CD4-positive, CD25-positive, alpha-beta regulatory T cell (primary cell): ENCODE measurements at places on chromosomes 5 and 9.

GRCh38 chr5:169978714-169979113 lies 1.6 kb downstream of the INSYN2B start:
- H3K27me3 ChIP-seq: no peaks in the 10 kb centered on the region
- H3K4me3 ChIP-seq: no peak overlapping the region
- H3K4me1 ChIP-seq: no peaks in the 10 kb centered on the region
- H3K27ac ChIP-seq: no peak overlapping the region

- no peaks in the 10 kb centered on the region for H3K36me3 ChIP-seq
- no peak for DNase-seq
- no peaks in the 10 kb centered on the region for H3K27me3 ChIP-seq
- no peak overlapping the region for H3K4me3 ChIP-seq
- no peak overlapping the region for H3K27ac ChIP-seq
These were observed 6.1 kb upstream of the CEP72 start for GRCh38 chr5:606061-606460.

DNA sequence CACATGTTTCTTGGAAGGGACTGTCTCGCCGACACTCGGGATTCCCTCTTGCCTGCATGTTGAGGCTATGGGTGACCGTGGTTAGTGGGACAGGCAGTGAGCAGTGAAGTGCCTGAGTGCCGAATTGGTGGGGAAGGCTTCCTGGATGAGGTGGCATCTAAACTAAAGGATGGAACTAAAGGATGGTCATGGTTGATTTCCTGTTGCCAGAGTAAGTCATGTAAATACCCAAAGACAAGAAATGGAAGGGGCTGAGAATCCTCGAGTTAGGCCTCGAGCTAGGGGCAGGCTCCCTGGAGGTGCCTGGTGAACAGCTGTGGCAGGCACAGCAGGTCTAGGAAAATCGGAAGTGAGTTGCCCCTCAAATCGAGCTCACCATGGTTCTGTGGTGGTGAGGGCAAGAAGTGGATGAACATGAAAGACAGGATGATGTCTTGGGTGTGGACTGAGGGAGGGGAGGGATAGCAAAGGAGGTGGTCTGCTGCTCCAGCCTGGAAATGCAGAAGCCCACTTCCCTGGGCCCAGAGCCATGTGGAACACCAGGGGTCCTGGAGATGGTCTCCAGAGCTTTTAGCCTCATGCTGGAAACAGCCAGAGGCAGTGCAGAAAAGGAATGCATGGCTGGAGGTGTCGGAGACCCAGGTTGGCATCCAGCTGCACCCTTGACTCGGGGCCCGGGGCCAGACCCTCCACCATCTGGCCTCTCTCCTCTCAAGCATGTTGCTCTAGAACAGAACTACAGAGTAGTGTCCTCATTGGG lies 12.2 kb downstream of the CD74 start:
- H3K27me3 ChIP-seq: no peaks in the 10 kb centered on the region
- no peak overlapping the region for H3K4me3 ChIP-seq
- no peak overlapping the region for H3K27ac ChIP-seq

DNA sequence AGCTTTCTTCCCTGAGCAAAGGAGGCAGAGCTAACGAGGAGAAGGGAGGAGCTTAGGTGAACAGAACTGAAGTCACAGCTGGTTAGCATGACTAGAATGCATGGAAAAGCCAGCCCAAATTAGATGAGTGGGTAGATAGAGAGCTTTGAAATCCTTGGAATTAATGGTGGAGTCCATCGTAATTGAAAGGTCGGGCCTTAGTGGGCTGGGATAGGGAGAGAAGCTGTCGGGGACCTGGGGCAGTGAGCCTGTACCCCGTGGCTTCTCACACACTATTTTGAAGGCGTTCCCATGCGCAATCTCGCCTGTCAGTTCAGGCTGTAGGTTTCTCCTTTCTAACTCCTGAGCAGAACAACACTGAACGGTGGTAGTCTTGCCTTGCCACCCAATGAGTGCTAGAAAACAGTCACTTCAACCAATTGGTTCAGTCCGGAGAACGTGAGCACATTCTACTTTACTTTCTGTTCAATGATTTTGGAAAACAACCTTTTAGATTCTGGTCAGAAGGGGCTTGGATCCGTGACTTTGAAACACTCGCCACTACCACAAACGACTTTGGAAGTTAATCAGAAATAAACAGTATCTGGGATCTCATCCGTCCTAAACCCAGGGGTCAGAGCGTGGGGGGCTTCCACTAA lies 655 bp upstream of the RAI14 start:
- DNase-seq: no peak
- H3K36me3 ChIP-seq: no peaks in the 10 kb centered on the region
- H3K4me3 ChIP-seq: peak overlapping the region; percentile 44
- H3K27me3 ChIP-seq: peaks cover 32% of the 10 kb centered on the region

- no peaks in the 10 kb centered on the region for H3K27me3 ChIP-seq
- no peak for DNase-seq
- no peak overlapping the region for H3K27ac ChIP-seq
- H3K4me1 ChIP-seq: no peaks in the 10 kb centered on the region
- peaks cover 19% of the 10 kb centered on the region for H3K36me3 ChIP-seq
These were observed 8.9 kb upstream of the MRNIP start for GRCh38 chr5:179867476-179867875.

- no peaks in the 10 kb centered on the region for H3K27me3 ChIP-seq
- H3K27ac ChIP-seq: peak overlapping the region; percentile 93
- H3K4me1 ChIP-seq: peaks cover 94% of the 10 kb centered on the region
- H3K4me3 ChIP-seq: no peak overlapping the region
These were observed 5.3 kb downstream of the SLC12A7 start for GRCh38 chr5:1106385-1107166.

- H3K27ac ChIP-seq: no peak overlapping the region
- H3K36me3 ChIP-seq: no peaks in the 10 kb centered on the region
- no peak for DNase-seq
- H3K27me3 ChIP-seq: no peaks in the 10 kb centered on the region
- H3K4me3 ChIP-seq: no peak overlapping the region
- no peaks in the 10 kb centered on the region for H3K4me1 ChIP-seq
These were observed 13.2 kb upstream of the BOD1 start for GRCh38 chr5:173629628-173630027.

- DNase-seq: no peak
- no peaks in the 10 kb centered on the region for H3K36me3 ChIP-seq
- no peak overlapping the region for H3K27ac ChIP-seq
- no peak overlapping the region for H3K4me3 ChIP-seq
- H3K27me3 ChIP-seq: peaks cover 14% of the 10 kb centered on the region
These were observed 7.2 kb upstream of the ABLIM3 start for GRCh38 chr5:149133795-149134777.

GRCh38 chr5:58208674-58209073 lies 251.2 kb downstream of the PLK2 start:
- H3K36me3 ChIP-seq: no peaks in the 10 kb centered on the region
- no peak for DNase-seq
- no peaks in the 10 kb centered on the region for H3K27me3 ChIP-seq
- H3K4me3 ChIP-seq: no peak overlapping the region
- no peaks in the 10 kb centered on the region for H3K4me1 ChIP-seq
- H3K27ac ChIP-seq: no peak overlapping the region

DNA sequence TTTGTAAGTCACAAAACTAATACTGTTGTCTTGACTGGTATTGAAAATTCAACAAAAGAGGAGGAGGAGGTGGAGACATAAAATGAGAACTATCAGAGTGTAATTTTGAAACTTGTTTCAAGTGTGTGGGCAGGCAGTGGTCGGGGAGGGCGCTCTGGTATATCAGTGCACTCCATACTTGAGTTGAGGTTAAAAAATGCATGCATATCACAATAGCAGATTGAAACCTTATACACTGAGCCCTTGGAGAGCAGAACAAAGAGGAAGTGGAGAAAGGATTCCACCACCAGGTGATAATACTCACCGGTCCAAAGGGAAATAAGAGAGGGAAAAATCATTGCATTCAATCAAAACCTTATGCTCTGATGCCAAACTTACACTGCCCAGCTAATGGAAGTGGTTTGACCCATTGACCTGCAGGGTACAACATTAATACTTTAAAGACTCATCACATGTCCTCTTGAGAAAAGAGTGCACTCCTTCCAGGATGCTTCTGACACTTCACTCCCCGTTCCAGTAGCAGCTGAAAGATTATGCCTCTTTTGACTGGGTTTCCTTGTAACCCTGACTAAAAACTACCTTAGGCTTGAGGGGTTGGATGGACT lies 79.5 kb upstream of the FAM169A start:
- no peak overlapping the region for H3K4me3 ChIP-seq
- no peaks in the 10 kb centered on the region for H3K4me1 ChIP-seq
- peaks cover 4% of the 10 kb centered on the region for H3K27me3 ChIP-seq
- H3K36me3 ChIP-seq: no peaks in the 10 kb centered on the region

GRCh38 chr5:132001647-132002561 lies 9.6 kb downstream of the ACSL6 start:
- no peak overlapping the region for H3K27ac ChIP-seq
- peaks cover 19% of the 10 kb centered on the region for H3K4me1 ChIP-seq
- H3K36me3 ChIP-seq: no peaks in the 10 kb centered on the region
- DNase-seq: no peak
- no peaks in the 10 kb centered on the region for H3K27me3 ChIP-seq

GRCh38 chr5:95611396-95611795 lies 8.5 kb upstream of the GPR150 start:
- no peak overlapping the region for H3K27ac ChIP-seq
- H3K27me3 ChIP-seq: no peaks in the 10 kb centered on the region
- no peaks in the 10 kb centered on the region for H3K36me3 ChIP-seq
- H3K4me1 ChIP-seq: no peaks in the 10 kb centered on the region

DNA sequence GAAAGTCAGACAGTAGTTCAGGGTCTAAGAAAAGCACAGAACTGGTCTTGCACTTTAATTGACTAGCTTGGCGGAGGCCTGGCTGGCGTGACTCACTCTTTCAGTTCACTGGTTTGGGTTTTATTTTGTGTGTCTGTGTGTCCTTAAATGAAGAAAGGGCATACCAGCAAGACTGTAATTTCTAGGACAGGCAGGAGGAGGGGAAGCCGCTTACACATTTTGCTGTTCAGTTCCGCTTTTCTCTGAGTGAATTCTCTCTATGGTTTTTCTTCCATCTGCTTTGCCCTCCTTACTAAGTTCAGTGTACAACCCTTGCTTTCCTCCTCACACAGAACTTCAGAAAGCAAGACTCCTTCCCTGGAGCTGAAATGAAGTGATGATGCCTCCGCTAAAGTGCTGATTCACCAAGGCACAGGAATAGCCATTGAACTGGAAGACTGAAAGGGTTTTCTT lies 150.8 kb downstream of the MEF2C start:
- DNase-seq: no peak
- no peaks in the 10 kb centered on the region for H3K36me3 ChIP-seq
- no peak overlapping the region for H3K4me3 ChIP-seq
- no peaks in the 10 kb centered on the region for H3K4me1 ChIP-seq

DNA sequence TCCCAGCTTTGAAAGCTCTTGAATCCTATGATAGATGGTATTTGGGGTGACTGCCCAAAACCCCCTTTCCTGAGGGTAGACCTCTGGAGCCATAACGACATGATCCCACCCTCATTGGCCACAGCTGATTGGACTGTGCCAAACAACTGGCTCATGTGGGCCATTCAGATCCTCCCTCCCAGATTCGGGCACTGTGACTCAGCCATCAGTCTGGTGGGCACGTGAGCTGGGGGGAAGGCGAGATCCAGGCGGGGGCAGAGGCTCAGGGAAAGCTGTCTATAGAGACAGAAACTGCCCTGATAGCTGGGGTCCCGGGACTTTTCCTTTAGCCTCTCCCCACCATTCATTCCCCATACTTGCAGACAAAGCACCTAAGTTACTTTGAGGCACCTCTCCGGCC lies 15.1 kb upstream of the NCS1 start:
- no peaks in the 10 kb centered on the region for H3K4me1 ChIP-seq
- H3K27ac ChIP-seq: no peak overlapping the region
- DNase-seq: no peak
- H3K27me3 ChIP-seq: no peaks in the 10 kb centered on the region
- no peak overlapping the region for H3K4me3 ChIP-seq
- H3K36me3 ChIP-seq: no peaks in the 10 kb centered on the region

- H3K36me3 ChIP-seq: no peaks in the 10 kb centered on the region
- no peak for DNase-seq
- no peaks in the 10 kb centered on the region for H3K27me3 ChIP-seq
- H3K4me3 ChIP-seq: no peak overlapping the region
- H3K4me1 ChIP-seq: no peaks in the 10 kb centered on the region
These were observed 46.5 kb downstream of the TARS1 start for GRCh38 chr5:33487236-33487635.

DNA sequence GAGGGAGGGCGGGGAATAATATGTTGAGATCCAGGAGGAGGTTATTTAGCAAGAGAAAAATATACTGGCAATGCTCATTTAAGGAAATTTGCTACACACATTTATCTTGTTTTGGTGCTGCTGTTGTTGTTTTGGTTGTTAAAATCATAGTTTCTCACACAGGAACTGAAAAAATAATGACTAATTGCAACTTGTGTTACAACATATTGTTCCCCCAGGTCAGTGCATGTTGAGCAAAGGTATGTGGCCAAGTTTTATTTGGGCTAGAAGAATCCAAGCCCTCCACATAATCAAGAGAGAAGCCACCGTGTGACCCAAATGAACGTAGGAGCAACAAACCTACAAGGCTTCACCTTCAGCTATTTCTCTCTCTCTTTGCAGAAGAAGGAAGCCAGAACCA lies 220.3 kb upstream of the DAPK1 start:
- H3K4me3 ChIP-seq: no peak overlapping the region
- DNase-seq: no peak
- H3K36me3 ChIP-seq: no peaks in the 10 kb centered on the region

DNA sequence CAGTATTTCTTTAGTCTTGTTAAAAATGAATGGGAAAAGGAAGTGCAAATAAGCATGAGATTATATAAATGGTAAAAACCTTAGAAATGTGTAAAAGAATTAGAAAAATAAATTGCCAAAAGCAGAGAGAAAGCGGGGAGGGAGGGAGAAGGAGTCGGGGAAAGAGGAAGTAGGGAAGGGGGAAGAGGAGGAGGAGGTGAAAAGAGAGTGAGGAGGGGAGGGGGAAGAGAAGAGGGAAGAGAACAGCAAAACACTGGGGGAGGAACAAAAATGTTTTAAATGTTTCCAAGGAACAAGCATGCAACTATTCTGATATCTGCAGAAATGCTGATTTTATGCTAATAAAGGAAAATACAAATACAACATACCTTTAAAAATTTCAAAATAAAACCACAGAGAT lies 317.5 kb downstream of the PIK3R1 start:
- no peaks in the 10 kb centered on the region for H3K4me1 ChIP-seq
- H3K4me3 ChIP-seq: no peak overlapping the region
- H3K36me3 ChIP-seq: no peaks in the 10 kb centered on the region
- DNase-seq: no peak
- no peak overlapping the region for H3K27ac ChIP-seq

DNA sequence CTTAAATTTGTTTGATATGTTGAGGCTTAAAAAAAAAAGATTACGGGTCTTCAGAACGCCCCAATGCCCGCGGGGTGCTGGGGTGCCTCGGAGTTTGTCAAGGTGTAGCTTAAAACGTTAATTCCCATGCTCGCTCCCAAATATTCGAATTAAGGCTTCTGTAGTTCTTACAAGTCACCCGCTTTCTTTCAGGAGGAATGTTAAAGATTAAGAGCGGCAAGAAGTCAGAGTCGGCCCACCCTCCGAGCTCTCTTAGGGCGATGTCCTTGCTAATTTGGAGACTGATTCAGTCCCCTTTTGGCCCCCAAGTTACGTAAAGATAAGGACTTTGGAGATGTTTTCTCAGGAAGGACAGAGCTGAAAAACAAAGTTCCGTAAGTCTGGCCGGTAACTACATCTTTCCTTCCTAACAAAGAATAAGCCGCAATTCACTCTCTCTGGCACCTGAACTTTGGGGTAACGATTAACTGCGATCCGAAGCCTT lies 746 bp upstream of the NPM1 start:
- H3K4me3 ChIP-seq: peak overlapping the region; percentile 97
- DNase-seq: no peak
- H3K4me1 ChIP-seq: peaks cover 49% of the 10 kb centered on the region
- H3K36me3 ChIP-seq: peaks cover 11% of the 10 kb centered on the region
- peak overlapping the region; percentile 90 for H3K27ac ChIP-seq

GRCh38 chr5:122162100-122162638 lies 32.8 kb downstream of the ZNF474 start:
- H3K4me1 ChIP-seq: no peaks in the 10 kb centered on the region
- no peaks in the 10 kb centered on the region for H3K27me3 ChIP-seq
- no peaks in the 10 kb centered on the region for H3K36me3 ChIP-seq
- no peak overlapping the region for H3K27ac ChIP-seq
- H3K4me3 ChIP-seq: no peak overlapping the region
